ENCODE measurements at places on chromosomes 7 and 10.

DNA sequence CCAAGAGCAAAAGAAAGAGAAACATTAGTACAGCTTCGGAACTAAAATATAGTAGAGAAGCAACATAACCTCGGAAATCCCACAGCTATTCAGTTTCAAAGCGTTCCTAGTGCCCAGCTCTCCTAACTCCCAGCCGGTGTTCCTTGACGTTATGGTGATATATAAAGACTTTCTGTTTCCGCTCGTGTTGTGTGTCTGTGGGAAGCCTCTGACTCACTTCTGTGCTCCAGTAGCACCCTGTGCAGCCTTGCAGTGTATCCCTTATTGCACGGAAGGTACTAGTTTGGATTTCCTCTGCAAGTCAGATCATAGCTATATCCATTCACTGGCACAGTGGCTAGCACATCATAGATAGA is 535 bp downstream of the ASAH2B start:
- peak; percentile 64 for DNase-seq

- DNase-seq, result no peak
Measured at GRCh38 chr7:158077934-158078910, 509.4 kb downstream of the PTPRN2 start.

- DNase-seq, result no peak
Measured at GRCh38 chr7:143437578-143437977, 5.7 kb upstream of the TAS2R60 start.

GRCh38 chr7:141200191-141201108 is 126.6 kb downstream of the TMEM178B start:
- no peak for DNase-seq

DNA sequence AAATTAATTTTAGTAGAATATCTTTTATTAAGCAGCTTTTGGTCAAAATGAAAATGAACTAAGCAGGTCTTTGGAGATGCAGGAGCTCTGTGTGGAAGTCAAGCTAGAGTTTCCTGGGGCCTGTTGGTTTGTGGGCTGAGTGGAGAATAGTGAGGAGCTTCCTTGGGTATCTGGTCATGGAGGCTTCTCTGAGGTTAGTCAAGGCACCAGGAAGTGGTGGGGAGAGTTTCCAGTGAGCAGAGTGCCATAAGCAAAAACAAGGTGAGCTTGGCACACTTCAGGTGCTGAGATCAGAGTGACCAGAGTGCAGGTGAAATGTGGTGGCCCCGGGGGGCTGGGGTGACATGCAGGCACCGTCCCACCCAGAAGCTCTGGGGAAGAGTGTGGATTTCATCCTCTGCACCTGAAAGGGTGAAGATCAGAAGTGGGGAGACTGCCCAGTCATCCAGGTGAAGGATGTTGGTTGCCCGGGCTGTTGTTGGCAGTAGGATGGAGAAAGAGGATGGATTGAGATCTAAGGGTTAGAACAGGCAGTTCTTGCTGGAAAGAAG is 77.4 kb downstream of the WDR37 start:
- no peak for DNase-seq

GRCh38 chr7:142584765-142585164 is 164.5 kb upstream of the PRSS1 start:
- no peak for DNase-seq

- no peak for DNase-seq
Measured at GRCh38 chr10:49187044-49187484, 1.1 kb downstream of the TMEM273 start.

GRCh38 chr7:37394158-37394557 is 54.5 kb downstream of the ELMO1 start:
- DNase-seq, result no peak

DNA sequence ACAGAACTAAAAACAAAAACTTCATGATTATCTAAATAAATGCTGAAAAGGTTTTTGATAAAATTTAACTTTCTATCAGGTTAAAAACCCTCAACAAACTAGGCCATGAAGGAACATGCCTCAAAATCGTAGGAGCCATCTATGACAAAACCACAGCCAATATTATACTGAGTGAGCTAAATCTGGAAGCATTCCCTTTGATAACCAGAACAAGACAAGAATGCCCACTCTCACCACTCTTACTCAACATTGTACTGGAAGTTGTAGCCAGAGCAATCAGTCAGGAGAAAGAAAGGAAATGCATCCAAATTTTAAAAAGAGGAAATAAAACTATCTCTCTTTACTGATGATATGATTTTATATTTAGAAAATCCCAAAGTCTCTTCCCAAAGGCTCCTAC is 228.7 kb downstream of the CHRM2 start:
- DNase-seq, result no peak

All from epithelial cell of esophagus (primary cell).